Muscle of leg (tissue), 16 donors: ENCODE measurements at places on chromosomes 16 and 17. TPM values are rescaled to one million over a fixed set of nuclear protein-coding genes. Genes with fewer than 3 reads are reported as not detected.

GRCh38 chr16:30820952-30821421 lies 34.0 kb upstream of the ZNF629 start:
- DNase-seq, result no peak

GRCh38 chr16:21097151-21097550 lies 53.5 kb downstream of the DNAH3 start:
- DNase-seq, result peak; percentile 17

Gene CLEC3A
- not detected for total RNA-seq

DNA sequence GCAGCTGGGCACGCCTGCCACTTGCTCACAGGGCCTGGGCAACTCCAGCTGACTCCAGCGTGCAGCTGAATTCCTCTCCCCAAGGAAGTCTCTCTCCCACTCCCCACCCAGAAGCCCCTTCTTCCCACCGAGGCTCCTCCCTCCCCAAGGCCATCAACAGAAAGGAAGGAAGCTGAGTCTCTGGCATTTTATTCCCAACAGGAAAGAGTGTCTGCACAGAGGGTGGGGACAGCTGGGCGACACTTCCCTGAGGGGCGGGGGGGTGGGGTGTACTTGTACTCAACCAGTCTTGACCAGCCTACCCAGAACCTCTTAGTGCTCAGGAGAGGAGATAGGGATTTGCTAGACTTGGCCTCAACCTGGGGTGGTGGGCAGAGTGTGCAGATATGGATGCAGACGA lies at the start of gene EXOC3L1:
TSS of gene EXOC3L1 (minus strand) at position 96 of the 400 bp plus-strand sequence. CDS start 460 bp downstream, outside the sequence.
- no peak for DNase-seq

DNA sequence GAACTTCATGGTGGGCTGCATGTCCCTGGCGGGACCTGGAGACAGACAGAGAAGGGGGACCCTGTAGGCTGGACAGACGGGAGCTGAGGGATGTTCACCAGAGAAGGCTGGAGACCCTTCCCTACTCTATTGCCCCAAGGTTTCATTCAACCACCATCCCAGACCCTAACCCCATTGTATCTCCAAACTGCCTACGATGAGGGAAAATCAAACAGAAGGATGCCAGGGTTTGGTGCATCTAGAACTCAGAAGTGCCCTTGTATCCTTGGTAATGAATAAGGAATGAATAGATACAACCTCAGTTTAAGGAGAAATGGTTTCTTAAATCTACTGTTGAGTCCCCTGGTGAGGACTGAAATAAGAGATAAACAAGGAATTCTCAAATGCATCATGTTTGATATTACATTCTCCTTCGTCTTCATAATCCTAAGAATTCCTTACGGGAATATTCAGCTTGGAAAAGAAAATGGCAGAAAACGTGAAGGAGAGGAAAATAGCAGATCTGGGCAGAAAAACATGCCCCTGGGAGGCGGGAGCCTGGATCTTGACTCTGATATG lies 16.4 kb downstream of the TNS4 start:
- DNase-seq, result no peak

Gene HOXB1
- total RNA-seq, result not detected

GRCh38 chr16:51137097-51137496 lies 14.0 kb downstream of the SALL1 start:
- DNase-seq, result no peak

Gene SARM1
- 3.3 TPM for total RNA-seq

GRCh38 chr17:56510554-56511342 lies 82.8 kb upstream of the NOG start:
- no peak for DNase-seq

DNA sequence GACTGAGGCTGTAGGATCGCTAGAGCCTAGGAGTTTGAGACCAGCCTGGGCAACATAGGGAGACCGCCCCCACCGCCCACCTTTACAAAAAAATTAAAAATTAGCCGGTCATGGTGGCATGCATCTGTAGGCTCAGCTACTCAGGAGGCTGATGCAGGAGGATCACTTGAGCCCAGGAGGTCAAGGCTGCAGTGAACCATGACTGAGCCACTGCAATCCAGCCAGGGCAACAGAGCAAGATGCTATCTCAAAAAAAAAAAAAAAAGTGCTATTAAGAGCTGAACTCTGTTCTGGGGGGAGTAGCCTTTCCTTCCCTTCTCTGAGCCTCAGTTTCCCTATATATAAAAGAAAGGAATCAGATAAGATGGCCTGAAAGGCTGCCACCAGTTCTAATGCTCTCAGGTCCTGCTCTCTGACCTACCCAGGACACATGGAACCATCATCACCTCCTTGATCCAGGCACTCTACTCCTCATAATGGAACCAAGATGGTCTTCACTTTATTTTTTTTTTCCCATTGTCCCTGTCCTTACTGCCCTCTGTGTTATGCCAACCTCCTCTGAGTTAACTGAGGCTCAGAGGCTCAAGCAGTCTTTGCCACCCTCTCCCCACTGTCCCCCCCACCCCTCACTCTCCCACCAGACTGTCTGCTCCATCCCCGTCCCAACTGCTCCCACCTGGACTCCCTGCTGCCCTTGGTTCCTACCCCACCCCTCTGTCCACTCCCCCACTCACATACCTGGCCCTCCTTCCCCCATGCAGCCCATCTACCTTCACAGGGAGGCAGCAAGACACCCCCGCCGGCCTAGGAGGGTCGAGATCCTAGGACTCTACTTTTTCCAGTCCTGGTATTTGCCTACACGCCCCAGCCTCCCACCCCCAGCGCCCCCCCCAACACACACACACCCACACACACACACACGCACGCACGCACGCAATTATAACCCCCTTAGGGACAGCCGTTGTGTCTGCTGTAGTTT lies 23.8 kb upstream of the EIF1 start:
- no peak for DNase-seq

- no peak for DNase-seq
Observed at GRCh38 chr16:13779676-13780075, 140.3 kb upstream of the ERCC4 start.

DNA sequence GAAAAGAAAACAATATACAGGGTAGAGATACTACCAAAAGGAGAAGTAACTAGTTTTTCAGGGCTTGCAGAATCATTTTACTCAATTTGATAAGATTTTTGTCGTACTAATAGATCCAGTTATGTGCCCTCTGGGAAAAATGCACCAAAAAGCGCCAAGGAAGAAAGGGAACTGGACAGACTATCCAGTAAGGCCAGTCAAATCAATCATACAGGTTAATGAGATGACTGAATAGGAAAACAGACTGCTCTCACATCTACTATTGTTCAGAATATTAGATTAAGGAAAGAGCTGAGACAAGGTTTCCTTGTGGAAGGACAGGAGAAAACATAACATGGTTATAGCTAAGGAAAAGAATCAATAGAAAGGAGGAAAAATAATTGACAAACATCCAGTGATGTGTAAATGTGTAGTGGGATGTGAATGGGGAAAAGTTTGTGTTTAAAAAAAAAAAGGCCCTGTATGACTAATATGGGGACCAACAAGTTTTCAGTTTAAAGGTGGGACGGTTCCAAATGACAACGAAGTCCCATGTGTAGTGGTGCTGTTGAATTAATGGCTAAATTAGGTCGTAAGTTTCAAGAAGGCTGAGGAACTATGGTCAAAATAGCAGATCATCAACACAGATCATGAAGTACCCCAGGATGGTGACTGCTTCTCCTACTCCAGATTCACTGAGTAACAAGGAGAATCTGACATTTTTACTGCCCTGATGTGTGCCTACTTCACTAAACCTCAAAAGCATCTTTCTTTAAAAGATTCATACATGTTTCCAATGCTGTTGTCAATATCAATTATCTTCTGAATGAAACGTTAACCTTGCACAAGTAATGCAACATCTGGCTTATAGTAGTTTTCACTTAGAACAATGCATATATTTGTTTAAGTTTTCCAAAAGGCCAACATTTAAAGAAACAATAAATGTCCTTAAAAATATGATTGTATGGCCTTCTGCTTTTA lies 40.7 kb downstream of the BRIP1 start:
- DNase-seq, result no peak
